ENCODE measurements at places on chromosomes 13 and 19.

GRCh38 chr13:110312339-110313031 lies 5.4 kb downstream of the COL4A2 start:
- peak; percentile 81 for DNase-seq

DNA sequence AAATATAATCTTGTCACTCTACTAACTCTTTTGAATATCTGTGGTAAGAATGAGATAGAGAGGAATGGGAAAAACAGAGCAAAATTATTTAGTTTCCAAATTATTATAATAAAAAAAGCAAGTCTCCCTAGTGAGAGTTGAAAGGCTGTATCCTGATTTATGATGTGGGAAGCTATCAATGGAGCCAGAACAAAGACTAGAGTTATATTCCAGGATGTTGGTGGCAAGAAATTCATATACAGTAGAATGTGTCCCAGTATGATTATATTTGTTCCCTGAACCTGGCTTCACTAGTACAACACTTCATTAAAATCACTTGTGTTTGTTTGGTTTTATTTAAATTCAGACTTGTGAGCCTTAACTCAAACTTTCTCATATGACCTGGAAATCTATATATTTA lies 630.3 kb downstream of the GPC5 start:
- no peak for DNase-seq

GRCh38 chr13:93673885-93674284 lies 447.3 kb downstream of the GPC6 start:
- DNase-seq: no peak

GRCh38 chr19:34256835-34257558 lies 2.6 kb downstream of the GARRE1 start:
- DNase-seq: no peak

DNA sequence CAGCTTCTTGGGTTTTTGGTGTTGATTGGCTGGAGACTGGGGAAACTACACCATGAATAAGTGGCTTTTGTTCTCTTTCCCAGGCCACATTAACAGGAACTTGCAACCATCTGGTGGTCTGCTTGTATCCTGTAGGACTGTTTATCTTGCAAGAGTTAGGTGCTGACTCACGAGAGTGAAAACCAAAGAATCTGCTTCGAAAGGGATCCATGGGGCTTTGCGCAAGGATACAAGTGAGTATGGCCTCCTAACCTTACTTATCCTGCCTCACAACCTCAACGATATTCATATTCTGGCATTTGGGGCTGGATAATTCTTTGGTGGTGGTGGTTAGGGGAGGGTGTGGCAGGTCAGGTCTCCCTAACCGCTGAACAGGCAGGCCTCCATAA lies 4.7 kb upstream of the SIGLECL1 start:
- DNase-seq: peak; percentile 62

DNA sequence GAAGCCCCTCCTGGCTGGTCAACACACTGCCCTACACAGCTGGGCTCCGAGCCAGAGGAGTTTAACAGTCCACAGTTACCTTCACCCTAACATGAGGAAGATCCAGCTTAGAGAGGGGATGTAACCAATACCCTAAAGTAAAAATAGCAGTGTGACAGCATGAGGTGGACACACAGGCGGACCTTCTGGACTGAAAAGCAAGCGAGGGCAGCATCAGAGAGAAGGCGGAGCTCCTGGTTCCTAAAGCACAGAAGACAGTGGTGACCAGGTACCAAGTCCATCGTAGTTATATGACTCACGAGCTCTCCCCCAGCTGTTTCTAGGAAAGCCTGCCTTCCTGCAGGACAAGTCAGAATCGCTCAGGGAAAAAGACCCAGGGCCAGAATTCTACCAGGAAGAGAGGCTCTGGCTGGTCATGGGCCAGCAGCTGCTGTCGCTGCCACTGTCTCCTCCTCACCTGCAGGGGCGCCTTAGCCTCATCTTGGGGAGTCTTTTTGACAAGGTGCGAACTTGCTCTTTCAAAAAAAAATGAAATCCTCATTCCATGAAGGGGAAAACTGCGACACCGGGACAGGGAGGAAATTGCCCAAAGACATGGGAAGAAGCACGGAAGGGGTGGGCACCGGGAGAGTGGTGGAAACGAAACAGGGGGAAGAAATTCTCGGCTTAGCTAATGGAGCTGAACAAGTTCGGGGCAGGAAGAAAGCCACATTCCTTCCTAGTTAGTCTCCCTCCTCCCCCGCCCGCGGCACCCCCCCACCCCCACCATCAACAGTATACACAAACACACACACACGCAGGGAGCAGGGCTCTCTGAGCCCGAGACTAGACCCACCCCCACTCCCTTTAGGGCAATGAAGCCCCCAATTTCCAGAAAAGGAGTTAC lies 1.7 kb downstream of the ELL start:
- DNase-seq: peak; percentile 76

- DNase-seq: no peak
Measured at GRCh38 chr19:35135389-35135909, 590 bp upstream of the LGI4 start.

DNA sequence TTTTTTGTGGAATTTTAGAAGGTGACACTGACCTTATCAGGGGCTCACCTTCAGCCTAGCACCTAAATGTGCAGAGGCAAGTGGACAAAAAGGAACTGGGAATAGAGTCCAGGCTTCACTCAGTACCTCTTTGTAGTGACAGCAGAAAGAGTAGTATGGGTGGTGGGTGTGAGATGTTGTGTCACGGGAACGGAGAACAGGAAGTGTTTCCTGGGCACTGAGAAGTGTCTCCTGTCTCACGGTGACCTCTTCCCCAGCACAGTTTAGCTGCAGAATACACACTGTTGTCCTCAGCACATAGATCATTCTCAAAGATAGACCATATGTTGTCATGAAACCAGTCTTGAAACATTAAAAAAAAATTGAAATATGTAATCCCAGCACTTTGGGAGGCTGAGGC lies 17.5 kb upstream of the LGALS14 start:
- DNase-seq: no peak

GRCh38 chr19:11736696-11737095 lies 2.0 kb downstream of the ZNF823 start:
- no peak for DNase-seq

- peak; percentile 87 for DNase-seq
Measured at GRCh38 chr13:97254816-97255215, 32.7 kb downstream of the MBNL2 start.

DNA sequence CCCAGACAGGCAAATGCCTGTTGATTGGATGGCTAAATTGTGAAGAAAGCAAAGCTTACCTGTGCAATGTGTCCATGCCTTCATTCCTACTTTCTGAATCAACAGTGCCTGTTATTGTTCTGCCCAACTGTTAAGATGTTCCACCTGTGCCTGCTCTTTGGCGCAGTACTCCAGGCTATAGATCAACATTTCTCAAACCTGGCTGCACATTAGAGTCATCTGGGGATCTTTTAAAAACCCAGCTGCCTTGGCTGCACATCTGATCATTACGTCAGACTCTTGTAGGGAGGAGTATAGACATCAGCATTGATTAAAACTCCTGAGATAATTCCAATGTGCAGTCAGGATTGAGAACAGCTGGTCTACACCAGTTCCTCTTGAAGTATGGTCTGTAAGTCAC lies 16.2 kb upstream of the CPB2 start:
- DNase-seq: no peak

DNA sequence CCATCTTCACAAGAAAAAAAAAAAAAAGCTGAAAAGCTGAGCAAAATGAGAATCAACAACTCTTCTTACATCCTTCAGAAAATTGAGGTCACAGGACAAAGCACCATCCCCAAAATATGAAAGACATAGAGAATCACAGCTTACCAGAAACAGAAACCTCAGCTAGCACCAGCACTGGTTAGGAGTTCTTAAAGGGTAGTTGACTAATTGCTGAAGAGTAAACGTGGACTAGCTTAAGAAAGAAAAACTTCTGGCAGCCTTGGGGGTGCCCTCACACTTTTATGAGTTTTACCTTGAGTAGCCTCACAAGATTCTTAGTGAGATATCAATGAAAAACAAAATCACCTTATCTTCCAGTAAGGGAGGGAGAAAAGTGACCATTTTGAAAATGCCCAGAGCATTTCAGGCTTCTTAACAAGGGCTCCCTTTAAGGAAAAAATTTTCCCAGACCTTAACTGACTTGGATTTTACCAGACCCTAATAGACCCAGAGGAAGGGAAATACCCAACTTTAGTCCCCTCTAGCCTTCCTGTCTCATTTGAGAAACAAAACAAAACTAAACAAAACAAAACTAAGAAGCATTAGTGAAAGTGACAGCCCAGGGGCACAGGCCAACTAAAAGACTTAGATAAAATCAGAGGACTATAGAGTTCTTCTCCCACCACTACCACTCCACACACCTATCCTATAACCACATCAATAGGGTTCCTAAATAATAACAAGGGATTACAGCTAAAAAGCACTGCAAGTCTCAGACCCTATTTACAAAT lies 888.6 kb downstream of the DIAPH3 start:
- DNase-seq: no peak

DNA sequence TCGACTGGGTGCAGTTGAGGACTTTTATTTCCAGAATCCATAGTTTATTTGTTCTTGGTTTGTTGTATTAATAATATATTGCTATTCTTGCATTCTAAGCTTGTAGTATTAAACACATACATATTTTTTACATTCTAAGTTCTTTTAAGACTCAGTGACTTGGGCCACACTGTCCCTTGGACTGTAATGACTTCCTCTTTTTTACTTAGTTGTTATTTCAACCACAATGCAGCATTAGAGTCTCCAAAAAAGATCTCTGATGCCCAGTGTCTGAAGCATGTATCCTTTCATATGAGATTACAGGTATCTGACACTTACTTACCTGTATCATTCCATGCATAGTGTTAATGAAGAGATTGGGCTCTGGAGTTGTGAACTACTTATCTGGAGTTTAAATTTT lies 864.9 kb upstream of the PCDH20 start:
- no peak for DNase-seq

DNA sequence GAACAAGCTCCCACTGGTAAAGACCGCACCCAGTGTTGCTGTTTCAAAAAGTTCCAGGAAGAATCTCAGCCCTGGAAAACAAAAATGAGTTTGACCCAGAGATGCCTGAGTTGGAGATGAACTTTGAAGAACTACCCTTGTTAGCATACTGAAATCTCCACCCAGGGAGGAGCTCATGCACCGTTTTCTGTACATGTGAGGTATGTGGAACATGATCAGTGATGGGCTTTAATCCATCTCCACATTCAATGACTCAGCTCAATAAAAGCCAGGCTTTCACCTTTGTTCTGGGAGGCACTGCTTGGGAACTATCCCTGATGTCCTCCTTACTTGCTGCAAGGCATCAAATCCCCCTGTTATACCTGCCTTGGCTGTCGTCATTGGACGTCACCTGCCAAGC lies 279.9 kb downstream of the UQCRFS1 start:
- DNase-seq: no peak
